CD4-positive, CD25-positive, alpha-beta regulatory T cell (primary cell): ENCODE measurements at places on chromosomes 12 and 14. TPM values are rescaled to one million over a fixed set of nuclear protein-coding genes. Genes with fewer than 3 reads are reported as not detected.

GRCh38 chr14:67221248-67221981 lies 19.8 kb upstream of the PALS1 start:
- no peaks in the 10 kb centered on the region for H3K36me3 ChIP-seq
- no peaks in the 10 kb centered on the region for H3K4me1 ChIP-seq
- peaks cover 8% of the 10 kb centered on the region for H3K27me3 ChIP-seq
- H3K27ac ChIP-seq: no peak overlapping the region
- no peak overlapping the region for H3K4me3 ChIP-seq

GRCh38 chr12:99981639-99982190 lies 3.0 kb downstream of the ANKS1B start:
- peaks cover 20% of the 10 kb centered on the region for H3K27me3 ChIP-seq
- no peak overlapping the region for H3K4me3 ChIP-seq
- H3K36me3 ChIP-seq: no peaks in the 10 kb centered on the region
- no peaks in the 10 kb centered on the region for H3K4me1 ChIP-seq
- no peak for DNase-seq

DNA sequence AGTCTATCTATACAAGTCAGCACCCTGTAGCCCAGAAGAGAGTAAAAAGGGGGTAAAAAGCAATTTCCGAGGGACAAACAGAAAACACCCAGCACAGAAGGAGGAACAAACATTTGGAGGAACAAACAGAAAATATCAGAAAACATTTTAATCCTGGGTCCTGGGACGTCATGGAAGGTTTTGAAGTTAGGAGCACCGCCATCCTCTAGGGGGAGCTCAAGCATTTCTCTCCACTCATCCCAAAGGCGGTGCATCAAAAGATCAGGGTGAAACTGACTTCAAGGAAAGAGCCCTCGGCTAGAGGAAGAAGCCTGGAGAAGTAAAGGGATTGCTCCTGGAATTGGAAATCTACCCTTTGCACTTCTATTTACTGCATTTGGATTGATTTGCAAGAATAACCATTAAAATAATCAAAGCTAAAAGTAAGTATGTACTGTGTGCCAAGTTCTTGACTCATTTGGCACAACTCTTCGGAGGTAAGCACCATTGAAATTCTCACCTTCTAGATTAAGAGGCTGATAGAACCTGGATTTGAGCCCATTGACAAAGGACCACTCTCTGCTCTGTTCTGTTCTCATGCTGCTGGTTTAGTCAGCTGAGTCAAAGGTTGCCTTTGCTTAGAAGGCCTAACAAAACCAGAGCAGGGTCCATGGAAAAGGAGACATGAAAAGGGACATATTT lies 17.2 kb upstream of the POC1B start:
- H3K4me3 ChIP-seq: no peak overlapping the region
- H3K27ac ChIP-seq: no peak overlapping the region
- H3K27me3 ChIP-seq: no peaks in the 10 kb centered on the region

- H3K4me3 ChIP-seq: no peak overlapping the region
- no peak overlapping the region for H3K27ac ChIP-seq
- no peaks in the 10 kb centered on the region for H3K36me3 ChIP-seq
- H3K27me3 ChIP-seq: no peaks in the 10 kb centered on the region
These were observed 18.8 kb downstream of the SLC6A12 start for GRCh38 chr12:195156-195555.

- H3K27ac ChIP-seq: no peak overlapping the region
- no peaks in the 10 kb centered on the region for H3K27me3 ChIP-seq
- no peaks in the 10 kb centered on the region for H3K4me1 ChIP-seq
- H3K36me3 ChIP-seq: no peaks in the 10 kb centered on the region
- no peak for DNase-seq
These were observed 111.3 kb downstream of the DAD1 start for GRCh38 chr14:22477569-22478194.

Gene GPR137C
- not detected for polyA plus RNA-seq

Gene EFS
- polyA plus RNA-seq: not detected

Gene PRICKLE1
- 0.15 TPM for polyA plus RNA-seq

Gene HOXC5
- not detected for polyA plus RNA-seq
